ENCODE measurements at places on chromosomes 5 and 9.

- no peak for DNase-seq
Observed at GRCh38 chr5:180782748-180783147, 19.9 kb downstream of the MGAT1 start.

DNA sequence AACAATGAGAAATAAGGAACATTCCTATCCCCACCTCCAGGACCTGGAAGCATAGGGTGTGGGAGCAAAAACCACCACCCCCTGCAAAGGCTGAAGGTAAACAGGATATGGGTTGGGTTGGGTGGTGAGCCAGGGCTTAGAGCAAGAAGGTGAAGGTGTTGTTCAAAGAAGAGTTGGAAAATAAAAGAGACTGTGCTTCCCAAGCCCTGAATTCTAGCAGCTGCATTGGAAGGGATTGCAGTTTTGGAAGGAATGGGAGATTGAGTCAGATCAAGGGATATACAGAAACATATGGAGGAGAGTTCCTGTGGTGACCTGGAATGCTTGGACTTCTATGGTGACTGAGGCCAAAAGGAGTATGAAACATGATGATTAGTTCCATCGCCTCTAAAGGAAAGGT lies 24.7 kb upstream of the MTAP start:
- no peak for DNase-seq

- no peak for DNase-seq
Observed at GRCh38 chr9:14439555-14439954, 125.6 kb upstream of the NFIB start.

DNA sequence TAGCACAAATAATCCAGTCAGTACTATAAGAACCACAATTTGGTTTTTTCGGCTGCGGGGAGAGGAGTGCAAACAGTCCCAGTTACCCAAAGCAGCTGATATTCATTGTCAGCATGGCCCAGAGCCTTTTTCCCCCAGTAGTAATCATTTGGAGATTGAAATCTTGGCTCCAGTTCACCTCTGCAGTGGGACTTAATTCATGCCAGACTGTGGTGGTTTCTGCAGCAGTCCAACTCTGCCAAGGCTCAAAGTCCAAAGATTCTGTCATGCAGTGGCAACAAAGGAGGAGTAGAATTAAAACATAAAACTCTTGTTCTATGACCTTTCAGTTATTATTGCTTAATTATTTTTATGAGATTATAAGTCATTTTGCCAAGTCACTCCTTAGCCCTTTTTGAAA lies 25.0 kb upstream of the TRIM36 start:
- no peak for DNase-seq

DNA sequence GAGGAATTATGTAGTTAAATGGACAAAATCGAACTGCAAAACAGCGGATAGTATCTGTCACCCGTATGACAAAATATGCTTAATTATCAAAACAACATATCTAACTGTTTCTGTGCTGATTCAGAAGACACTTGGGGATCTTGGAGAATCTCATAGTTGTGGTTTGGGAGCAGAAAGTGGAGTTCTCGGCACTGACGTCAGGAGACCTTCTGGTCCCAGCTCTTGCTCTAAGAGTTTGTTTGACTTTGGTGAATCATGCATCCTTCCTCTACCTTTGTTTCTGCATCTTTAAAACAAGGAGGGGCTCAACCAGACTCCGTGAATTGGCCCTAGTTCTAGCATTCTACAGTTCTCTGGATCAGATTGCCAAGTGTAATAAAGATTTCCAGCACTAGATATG lies 37.0 kb upstream of the TAF1L start:
- DNase-seq: no peak

DNA sequence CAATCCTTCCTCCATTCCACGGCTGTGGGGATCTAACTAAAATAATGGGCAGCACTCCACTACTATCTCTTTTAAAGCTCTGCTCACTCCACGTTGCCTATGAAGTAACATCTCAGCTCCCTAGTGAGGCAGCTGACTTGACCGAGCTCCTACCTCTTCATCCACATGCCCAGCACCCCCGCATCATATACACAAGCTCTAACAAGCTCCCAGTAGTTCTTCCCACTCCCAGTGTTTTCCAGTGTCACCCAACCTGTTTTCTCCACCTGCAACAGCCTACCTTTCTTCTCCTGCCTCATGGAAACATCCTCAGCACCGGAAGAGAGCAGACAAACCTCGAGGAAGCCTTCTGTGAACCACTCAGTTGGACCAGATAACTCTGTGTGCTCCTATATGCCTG lies 50.5 kb downstream of the ELAVL2 start:
- DNase-seq: no peak

Measured in COLO829 (cell line).